ENCODE measurements at places on chromosomes 13 and 19.

GRCh38 chr19:55491546-55492360 is 3.5 kb downstream of the SSC5D start:
- DNase-seq, result no peak

DNA sequence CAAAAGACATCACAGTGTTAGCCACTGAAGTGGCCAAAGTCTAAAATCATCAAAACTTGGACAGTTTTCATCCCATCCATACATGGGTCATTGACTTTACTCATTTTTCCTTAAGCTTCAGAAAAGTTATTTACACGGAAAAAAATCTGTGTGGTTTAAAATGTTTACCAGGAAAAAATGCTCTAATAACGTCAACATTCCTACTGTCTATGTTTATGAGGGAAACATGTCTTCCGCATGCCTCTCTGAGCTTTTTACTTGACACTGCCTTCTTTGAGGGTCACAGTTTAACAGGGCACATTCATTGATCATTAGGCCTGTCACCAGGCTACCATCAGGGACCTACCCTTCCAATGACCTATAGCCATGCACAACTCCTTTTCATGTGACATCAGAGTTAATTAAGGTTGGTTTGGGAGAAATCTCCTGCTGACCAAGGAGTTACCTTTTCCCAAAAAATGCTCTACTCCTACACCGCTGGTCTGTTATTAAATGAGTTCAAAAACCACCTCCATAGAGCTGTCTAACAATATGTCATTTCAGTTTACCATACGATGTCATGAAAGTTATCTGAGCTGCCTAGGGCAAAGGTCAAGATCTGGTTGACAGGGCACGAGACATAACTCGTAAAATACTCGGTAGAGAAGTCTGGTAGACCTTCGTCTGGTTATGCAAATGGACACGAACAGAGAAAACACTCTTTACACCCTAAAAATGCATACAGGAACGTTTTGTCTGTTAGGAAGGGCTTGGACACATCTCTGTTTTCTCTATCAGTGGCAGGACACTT is 17.8 kb downstream of the FLT1 start:
- DNase-seq, result no peak

- DNase-seq, result no peak
Observed at GRCh38 chr19:14795078-14795721, 16.8 kb upstream of the ADGRE2 start.

- DNase-seq, result no peak
Observed at GRCh38 chr19:11504502-11505031, 1.1 kb downstream of the ZNF653 start.

GRCh38 chr13:111611651-111612050 is 291.2 kb downstream of the TEX29 start:
- DNase-seq, result no peak

- DNase-seq, result peak; percentile 73
Observed at GRCh38 chr19:54517483-54517882, 14.9 kb downstream of the LAIR2 start.

Measured in GM20000 (cell line).